ENCODE measurements at places on chromosomes 11 and 22.

GRCh38 chr22:23216461-23217170 is 36.3 kb downstream of the BCR start:
- no peak for DNase-seq

GRCh38 chr11:69830086-69830485 is 10.9 kb upstream of the FGF3 start:
- no peak for DNase-seq

GRCh38 chr11:29310725-29311342 is 706.0 kb downstream of the KCNA4 start:
- DNase-seq = no peak

GRCh38 chr11:132579634-132580327 is 952.5 kb downstream of the OPCML start:
- no peak for DNase-seq

GRCh38 chr11:109854731-109855130 is 238.5 kb upstream of the ZC3H12C start:
- DNase-seq = no peak

DNA sequence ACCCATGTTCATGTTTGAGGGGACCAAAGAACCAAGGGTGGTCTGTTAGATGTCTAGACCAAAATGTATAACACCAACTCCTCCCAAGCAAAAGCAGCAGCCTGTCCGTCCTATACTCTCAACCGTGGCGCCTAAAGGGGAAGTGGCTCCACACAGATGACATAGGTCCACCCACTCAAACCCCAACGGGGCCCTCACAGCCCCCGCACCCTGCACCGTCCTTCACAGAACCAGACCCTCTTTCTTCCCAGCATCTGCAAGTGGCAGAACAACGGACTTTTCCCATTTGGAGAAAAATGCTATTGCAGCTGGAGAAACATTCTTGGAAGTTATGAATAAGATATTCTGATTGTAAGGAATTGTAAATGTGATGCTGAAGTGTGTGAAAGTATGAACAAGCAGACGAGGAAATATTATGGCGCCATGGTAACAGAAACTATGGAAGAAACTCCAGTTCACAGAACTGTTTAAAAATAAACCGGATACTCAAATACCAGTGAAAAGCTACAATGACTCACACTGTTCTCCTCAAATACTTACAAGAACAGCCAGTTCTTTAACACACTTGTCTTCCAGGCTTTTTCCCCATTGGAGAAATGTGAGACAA is 76.5 kb upstream of the ARFGAP3 start:
- DNase-seq = no peak

- peak; percentile 68 for DNase-seq
Measured at GRCh38 chr11:65416841-65417701, 5.5 kb upstream of the NEAT1 start.

DNA sequence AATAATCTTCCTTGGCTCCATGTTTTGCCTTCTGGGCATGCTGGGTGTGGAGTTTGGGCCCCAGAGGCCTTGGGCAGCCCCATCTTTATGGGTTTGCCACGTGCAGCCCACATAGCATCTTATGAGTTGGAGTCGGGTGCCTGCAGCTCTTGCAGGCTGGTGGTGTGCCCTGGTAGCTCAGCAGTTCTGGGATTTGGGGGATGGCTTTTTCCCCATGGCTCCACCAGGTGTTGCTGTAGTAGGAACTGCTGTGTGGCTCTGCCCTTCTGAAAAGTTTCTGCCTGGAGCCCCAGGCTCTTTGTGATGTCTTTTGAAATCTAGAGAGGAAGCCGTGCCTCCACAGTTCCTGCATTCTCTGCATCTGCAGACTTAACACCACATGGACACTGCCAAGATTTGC is 16.8 kb downstream of the EED start:
- DNase-seq = no peak

- DNase-seq = no peak
Measured at GRCh38 chr11:114586797-114587196, 8.8 kb downstream of the NXPE4 start.

DNA sequence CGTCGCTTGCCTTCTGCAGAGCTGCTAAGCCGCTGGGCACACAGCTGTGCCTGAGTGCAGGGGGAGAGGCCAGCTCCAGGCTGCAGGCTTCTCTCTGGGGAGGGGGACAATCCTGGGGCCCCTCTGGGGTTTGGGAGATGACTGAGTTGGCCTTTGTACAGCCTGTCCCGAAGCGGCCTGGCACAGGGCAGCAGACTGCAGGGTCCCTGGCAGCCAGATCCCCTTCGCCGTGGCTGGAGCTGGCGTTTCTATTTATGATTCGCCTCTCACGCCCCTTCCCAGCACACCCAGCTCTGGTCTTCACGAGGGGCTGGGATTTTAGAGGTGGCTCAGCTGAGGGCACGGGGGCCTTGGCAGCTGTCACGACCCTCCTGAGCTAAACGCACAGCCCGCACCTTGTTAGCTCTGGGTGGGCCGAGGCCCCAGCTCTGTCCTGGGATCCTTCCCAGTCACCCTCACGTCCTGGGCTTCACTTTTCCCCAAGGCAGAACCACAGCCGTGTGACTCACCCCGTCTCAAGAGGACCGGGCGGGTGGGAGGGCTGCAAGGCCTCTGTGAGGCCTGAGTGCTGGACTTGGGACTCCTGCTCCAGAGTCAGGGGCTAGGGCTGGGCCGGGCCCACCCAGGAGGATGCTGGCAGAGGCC is 18.4 kb downstream of the OSBPL5 start:
- no peak for DNase-seq

- peak; percentile 96 for DNase-seq
Measured at GRCh38 chr11:65298131-65298535, 16.5 kb upstream of the CDC42EP2 start.

GRCh38 chr22:19843857-19844376 is 10.8 kb downstream of the GNB1L start:
- DNase-seq = no peak

DNA sequence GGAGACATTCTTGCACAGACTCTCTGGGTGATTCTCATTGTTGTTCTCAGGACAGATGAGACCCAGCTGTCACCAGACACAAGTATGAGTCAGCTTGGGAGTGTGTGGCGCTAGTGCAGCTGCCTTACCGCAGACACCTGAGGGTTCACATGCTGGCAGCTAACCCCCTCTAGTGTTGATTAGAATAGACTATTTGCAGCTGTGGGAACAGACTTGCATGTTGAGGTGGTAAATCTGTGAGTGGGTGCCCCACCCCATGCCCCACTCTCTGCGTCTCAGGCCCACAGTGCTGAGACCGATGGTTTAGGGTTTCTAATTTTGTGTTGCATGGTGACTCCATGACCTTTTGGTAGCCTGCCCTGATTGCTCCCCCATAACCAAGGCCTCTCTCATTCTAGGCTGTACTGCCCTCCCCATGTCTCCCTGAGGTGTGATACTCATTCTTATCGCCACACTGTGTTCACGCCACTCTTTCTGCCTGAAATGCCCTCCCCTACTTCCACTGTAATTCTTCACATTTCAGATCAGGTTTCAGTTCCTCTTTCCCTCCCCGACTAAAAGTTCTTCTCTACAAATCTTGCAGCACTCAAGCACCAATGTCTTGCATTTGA is 73.7 kb upstream of the KIRREL3 start:
- no peak for DNase-seq

DNA sequence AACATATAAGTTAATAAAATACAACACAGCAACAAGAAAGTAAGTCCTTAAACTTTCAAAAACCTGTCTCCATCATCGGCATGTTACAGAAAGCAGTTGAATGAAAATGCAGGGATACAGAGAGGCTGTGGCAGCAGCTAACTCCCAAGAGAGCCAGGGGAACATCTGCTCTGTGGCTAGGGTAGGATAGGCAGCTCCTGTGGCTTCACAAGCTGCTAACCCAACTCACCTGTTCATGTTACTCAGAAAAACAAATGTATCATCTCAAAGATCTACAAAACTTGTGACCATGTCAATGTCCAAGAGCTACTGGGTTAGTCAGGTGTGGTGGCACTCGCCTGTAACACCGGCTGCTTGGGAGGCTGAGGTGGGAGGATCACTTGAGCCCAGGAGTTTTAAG is 15.2 kb upstream of the PLAAT3 start:
- no peak for DNase-seq

- no peak for DNase-seq
Measured at GRCh38 chr11:131533998-131534397, 163.6 kb downstream of the NTM start.

- DNase-seq = no peak
Measured at GRCh38 chr11:7421136-7421535, 64.2 kb upstream of the OLFML1 start.

DNA sequence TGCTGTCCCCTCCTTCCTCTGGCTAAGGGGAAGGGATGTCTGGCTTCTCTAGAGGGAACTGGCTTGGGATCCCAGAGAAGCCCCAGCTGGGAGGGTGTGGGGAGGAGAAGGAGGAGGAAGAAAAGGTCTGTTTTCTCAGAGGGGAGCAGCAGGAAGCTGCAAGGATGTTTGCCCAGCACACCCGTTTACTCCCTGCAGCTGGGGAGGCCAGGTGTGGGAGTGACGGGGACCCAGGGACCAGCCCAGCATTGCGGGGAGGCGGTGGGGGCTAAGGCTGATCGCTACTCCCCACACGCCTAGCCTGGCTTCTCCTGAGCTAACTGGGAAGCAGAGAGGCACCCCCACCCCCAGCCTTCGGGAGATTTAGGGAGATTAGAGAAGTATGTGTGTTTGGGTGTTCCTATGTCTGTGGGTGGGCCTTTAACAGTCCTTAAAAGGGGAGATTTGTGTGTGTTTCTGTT is 3.9 kb downstream of the CREB3L1 start:
- DNase-seq = no peak

DNA sequence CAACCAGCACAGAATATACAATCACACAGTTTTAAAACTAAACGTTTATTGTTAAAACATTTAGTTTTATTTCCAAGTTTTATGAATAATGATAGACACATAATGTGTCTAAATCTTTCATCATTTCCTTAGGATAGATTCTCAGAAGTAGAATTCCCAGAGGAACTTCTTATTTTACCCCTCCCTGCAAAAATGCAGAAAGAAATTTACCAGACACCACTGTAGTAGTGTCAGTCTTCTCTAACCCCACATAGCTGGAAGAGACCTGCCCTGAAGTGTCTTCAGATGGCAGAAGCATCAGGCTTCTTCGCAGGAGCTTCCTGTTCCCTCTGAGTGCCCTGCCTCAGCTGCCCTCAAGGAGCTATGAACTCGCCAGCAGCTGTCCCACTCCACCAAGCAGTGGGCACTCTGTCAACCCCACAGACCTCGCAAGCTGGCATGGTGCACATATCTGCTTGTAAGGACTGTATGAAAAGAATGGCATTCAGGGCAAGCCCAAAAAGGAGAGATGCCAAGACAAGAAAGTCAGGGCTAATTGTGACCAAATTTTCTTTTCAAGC is 28.5 kb upstream of the PAK1 start:
- no peak for DNase-seq

DNA sequence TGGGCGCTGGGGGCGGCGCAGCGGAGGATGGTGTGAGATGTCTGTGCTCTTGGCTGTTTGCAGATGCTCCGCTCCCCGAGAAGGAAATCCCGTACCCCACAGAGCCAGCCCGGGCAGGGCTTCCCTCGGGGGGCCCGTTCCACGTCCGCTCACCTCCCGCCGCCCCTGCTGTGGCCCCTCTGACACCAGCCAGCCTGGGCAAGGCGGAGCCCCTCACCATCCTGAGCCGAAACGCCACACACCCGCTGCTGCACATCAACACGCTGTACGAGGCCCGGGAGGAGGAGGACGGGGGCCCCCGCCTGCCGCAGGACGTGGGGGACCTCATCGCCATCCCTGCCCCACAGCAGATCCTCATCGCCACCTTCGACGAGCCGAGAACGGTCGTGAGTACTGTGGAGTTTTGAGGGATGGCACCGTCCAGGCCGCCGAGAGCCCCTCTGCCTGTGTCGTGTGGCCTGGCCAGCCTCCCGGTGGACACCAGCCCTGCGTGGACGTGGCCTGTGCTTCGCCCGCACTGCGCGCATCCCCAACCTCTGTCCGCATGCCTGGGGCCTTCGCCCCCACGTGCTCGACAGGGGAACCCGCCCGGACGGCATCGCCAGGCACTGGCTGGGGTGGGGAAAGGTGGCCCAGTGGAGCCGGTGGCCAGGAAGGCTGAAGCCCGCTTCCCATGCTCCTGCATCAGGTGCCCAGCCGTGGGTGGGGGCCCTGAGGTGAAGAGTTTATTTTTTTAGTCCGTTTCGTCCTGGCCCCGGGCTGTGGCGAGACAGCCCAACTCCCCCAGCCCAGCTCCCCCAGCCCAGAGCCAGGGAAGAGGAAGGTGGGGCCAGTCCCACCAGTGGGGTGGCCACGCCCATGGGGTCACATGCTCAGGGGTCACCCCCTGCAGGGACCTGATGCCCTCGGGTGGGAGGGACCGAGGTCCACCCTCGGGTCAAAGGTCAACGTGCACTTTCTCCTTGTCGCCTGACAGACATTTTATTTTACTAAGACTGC is 6.5 kb upstream of the TRABD start:
- peak; percentile 27 for DNase-seq

- DNase-seq = no peak
Measured at GRCh38 chr11:129613071-129613470, 202.6 kb upstream of the TMEM45B start.

- no peak for DNase-seq
Measured at GRCh38 chr11:95254716-95255115, 23.7 kb upstream of the SESN3 start.

GRCh38 chr22:36391638-36392037 is 3.9 kb upstream of the MYH9 start:
- no peak for DNase-seq

DNA sequence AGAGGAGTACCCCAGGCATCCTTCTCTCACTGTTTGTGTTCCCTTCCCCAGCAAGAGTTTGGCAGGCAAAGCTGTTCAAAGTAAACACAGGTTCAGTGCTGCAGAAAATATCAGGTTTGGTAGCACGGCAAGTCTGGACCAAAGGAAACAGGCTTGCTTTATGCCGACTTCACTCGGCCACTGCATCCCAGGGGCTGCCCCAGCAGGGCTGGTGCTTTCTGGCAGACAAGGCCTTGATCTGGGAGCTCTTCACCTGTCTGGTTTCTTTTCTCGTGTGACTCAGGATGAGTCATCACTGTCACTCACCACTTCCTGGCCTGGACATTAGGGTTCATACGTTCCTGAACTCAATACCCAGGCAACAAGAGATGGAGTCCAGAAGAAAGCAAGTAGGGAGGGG is 52.6 kb upstream of the NAV2 start:
- DNase-seq = no peak

DNA sequence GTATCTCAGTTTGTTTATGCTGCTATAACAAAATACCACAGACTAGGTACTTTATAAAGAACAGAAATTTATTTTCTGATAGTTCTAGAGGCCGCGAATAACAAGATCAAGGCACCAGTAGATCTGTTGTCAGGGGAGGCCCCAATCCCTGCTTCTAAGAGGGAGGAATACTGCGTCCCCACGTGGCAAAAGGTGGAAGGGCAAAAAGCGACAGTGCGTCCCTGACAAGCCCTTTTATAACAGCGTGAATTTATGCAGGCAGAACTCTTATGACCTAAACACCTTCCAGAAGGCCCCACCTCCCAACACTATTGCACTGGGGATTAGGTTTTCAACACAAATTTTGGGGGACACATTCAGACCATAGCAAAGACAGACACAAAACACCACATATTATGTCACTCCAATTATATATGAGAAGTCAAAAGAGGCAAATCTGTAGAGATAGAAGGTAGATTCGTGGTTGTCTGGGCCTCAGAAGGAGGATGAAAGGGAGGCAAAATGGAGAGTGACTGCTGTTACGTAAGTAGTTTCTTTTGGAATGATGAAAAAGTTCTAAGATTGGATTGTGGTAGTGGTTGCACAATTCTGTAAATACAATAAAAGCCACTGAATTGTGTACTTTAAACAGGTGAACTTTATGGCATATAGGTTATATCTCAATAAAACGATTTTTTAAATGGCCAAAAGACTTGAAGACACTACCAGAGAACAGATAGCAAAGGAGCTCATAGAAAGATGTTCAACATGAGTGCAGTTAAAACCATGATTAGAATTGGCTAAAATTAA is 30.1 kb upstream of the TNRC6B start:
- DNase-seq = no peak

All from Right ventricle myocardium superior (tissue), 1 donor.